HS-27A (cell line): ENCODE measurements at places on chromosomes 7 and 10.

DNA sequence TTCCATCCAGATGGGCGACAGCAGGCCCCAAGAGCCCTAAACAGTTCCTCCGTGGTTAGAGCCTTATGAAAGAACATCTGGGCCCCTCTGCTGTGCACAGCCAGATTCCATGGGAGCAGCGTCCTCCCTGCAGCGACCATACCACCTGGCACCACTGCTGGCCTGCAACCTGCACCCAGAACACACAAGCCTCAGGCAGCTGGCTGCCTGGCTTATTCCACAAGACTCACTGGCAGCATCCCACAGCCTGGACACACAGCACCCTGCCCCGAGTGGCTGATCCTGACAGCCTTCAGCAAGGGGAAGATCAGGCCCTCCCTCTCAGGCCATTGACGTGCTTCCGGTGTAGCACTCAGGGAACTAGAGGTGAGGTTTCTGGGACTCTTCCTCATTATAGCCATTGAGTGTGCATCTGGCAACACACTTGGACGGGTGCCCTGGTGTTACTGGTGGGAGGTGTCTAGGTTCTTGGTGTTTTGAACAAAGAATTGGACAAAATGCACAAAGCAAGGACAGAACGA lies 33.7 kb upstream of the ERCC6 start:
- no peak for DNase-seq

- no peak for DNase-seq
Observed at GRCh38 chr10:72228318-72228751, 12.3 kb upstream of the ASCC1 start.

DNA sequence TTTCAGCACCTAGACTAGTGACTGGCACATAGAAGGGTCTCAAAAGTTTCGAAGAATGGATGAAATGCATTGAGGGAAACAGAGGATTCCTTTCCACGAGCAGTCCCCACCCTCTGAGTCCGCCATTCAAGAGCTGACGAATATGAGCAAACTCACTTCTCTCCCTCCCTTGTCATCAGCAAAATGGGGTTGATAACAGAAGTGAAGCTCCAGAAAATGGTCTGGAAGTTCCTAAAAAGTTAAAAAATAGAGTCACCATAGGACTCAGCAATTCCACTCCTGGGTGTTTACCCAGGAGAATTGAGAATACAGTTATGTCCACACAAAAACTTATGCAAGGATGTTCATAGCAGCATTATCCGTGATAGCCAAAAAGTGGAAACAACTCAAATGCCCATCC lies 25.0 kb upstream of the SRGN start:
- DNase-seq: no peak

DNA sequence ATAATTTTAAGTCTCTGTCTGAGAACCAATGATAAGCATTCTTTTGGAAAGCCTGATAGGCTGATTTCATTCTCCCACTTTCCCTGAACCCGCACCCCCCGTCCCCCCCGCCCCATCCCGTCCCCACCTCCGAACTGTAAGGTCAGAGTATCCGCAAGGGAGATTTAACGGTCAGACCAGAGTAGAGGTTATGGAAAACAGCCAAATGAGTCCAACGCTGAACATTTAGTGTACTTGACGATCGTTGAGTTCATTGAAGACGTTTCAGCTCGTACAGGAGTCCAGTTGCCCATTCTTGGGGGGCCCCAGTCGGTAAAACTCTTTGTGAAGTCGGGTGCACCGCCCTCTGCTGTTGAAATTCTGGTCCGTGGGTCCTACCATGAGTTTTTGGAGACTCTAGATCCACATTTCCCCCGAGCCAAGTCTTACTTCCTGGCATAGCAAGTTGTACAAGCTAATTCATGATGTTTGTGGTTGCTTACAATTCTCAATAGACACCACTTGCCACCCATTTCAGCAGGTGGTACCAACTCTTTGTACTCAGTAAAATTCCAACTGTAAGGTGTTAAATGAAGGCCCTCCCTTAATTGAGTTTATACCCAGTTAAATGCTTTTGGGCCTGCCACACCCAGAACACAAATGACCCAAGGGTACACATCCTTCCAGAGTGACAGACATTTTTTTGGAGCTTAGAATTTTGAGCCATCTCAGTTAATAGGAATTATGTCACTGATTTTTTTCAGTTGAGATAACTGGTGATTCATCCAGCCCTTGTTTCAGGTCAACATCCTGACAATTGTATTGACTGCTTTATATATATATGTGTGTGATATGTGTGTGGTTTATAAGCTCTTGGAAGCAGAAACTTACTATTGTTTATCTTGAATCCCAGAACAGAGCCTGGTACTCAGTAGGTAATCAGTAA lies 1.2 kb downstream of the MARCHF5 start:
- peak; percentile 26 for DNase-seq

DNA sequence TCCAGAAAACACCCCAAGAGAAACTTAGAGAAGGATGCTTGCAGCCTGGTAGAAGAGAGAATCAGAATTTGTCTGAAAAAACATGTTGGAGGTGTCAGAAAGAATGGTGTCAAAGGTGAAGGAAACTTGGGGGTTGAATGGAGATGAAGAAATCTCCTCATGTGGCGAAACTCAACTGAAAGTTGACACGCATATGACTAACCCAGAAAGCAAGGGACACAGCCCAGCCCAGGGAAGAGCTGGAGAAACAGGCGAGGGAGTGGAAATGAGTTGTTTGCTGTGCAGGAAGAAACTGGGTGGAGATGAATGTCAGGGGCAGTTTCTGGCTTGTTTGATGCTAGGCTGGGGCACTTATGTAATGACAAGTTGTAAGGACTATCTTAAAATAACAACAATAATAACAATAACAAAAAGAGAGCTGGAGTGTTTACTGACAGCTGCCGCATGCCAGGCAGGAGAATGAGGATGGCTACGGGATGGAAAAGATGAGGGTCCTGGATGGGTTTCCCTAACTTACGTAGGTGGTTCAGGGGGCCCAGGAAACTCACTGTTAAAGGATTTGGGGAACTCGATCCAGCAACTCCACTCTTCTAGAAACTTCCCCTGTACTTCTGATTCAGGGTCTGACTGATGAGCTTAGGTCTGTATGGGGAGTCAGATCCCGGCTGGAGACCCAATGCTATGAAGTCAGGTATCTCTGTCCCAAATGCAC lies 57.4 kb downstream of the MAP3K8 start:
- DNase-seq: no peak

GRCh38 chr7:897771-898376 lies 21.5 kb downstream of the GET4 start:
- no peak for DNase-seq

DNA sequence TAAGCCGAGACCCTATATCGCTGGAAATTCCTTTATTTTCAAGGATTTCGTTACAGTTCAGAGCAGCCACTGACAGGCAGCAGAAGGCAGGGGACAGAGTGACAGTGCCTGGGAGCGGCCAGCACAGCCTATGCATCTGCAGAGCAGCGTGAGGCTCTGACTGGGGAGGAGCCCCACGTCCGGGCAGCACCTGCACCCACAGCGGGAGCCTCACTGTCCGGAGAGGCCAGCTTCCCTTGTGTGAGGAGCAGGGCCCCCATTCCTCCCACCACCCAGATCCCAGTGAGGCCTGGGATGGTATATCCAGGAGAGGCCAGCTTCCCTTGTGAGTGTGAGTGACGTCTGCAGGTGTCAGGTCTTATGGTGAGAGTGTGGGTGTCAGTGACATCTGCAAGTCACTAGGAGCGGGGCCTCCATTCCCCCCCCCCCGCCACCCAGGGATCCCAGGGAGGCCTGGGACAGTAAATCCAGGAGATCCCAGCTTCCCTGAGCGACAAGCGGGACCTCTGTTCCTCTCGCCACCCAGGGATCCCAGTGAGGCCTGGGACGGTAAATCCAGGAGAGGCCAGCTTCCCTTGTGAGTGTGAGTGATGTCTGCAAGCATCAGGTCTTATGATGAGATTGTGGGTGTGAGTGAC lies 259.1 kb downstream of the PTPRN2 start:
- no peak for DNase-seq

GRCh38 chr10:91043173-91043910 lies 122.5 kb upstream of the ANKRD1 start:
- no peak for DNase-seq

GRCh38 chr10:78921895-78922294 lies 146.9 kb upstream of the ZMIZ1 start:
- DNase-seq: no peak

GRCh38 chr7:105131033-105131656 lies 117.1 kb downstream of the KMT2E start:
- DNase-seq: no peak

DNA sequence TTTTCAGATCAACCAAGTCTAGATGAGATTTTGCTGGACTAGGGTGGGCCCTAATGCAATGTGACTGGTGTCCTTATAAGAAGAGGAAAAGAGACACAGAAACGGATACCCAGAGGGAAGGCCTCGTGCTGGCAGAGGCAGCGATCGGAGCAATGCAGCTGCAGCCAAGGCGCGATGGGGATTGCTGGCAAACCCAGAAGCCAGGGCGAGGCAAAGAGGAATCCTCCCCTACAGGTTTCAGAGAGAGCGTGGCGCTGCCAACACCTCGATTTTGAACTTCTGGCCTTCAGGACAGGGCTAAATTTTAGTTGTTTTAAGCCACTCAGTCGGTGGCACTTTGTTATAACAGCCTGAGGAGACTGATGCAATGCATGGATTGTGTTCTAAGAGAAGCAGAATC lies 157.1 kb upstream of the RHEB start:
- DNase-seq: no peak

- no peak for DNase-seq
Observed at GRCh38 chr7:154968336-154969001, 34.5 kb downstream of the PAXIP1 start.

- no peak for DNase-seq
Observed at GRCh38 chr7:1431634-1432380, 27.5 kb downstream of the MICALL2 start.

GRCh38 chr7:12674861-12675260 lies 12.6 kb upstream of the ARL4A start:
- no peak for DNase-seq

GRCh38 chr10:68897336-68897741 lies 3.8 kb upstream of the DDX50 start:
- peak; percentile 26 for DNase-seq

DNA sequence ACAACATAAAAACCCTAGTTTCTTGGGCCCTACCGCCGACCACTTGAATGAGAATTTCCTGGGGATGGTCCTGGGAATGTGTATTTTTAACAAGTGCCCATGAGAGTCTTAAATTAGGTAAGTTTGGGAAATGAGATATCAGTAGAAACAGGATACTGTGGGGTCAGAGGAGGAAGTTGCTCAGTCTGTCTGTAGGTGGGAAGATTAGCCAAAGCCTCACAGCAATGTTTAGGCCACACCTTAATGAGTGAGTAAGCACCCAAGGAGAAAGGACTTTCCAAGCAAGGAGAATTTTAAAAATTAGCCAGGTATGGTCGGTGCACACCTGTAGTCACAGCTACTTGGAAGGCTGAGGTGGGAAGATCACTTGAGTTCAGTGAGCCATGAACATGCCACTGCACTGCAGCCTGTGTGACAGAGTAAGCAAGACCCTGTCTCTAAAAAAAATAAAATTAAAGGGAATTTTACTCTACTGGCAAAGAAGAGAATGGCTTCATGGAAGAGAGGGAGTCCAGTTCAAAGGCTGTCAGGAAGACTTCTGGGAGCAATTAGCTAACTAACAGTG lies 31.9 kb downstream of the PAPSS2 start:
- no peak for DNase-seq

DNA sequence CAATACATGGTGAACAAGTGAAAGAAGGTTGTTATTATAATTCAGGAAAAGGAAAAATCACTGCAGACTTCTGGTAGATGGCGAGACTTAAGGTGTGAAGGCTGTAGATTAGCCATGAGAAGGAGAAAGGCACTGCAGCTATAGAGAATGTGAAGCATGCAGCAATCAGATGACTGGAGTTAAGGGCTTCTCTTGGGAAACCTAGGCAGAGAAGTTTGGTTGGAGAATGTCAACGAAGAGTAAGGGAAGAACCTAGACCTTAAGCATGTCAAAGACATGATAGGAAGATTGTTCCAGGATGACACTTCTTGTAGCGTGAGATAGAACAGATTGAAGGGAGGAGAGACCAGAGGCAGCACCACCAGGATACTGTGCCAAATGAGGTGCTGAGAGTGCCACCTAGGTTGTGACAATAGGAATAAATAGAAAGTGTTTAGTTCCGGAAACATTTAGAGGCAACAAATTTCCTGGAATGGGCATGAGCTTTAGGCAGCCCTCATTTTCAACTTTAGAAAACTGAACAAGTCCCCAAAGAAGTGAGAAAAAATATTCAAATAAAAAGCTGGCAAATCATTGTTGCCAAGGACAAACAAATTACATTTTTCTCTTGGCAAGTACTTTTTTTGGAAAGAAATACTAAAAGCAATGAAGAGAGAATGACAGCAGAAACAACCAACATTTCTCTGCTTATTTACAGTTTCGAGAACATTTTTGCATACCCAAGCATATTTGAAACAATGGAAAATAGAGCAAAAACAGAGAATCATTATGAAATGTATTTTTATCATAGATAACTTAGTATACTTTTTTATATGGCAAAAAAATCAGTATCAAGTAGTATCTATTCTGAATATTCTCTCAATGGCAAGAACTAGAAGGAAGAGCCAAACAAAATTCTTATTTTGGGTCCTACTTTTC lies 4.9 kb downstream of the LRRC17 start:
- no peak for DNase-seq

DNA sequence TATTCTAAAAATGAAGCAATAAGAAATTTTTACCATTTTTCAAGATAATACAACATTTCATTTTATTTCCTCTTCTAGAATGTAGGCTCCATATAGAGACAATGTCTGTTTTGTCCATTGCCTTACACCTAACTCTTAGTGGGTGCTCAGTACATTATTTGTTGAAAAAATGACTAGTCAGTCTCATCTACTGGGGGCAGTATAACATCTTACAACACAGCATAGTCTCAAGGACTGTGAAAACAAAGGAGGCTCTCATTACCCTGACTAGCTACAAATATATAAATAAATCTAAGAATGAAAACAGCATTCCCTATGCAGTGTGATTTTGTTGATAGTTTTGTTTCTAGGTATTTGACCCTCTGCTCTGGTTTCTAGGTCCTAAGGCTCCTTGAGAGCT lies 11.6 kb downstream of the CRPPA start:
- DNase-seq: no peak

- no peak for DNase-seq
Observed at GRCh38 chr10:109992485-109992884, 15.3 kb upstream of the ADD3 start.

- DNase-seq: no peak
Observed at GRCh38 chr10:62610649-62611229, 193.8 kb upstream of the ADO start.

- no peak for DNase-seq
Observed at GRCh38 chr7:10740805-10741204, 232.9 kb upstream of the PHF14 start.

- DNase-seq: no peak
Observed at GRCh38 chr7:3730276-3730675, 429.2 kb downstream of the SDK1 start.

- DNase-seq: no peak
Observed at GRCh38 chr7:19715499-19715898, 6.7 kb upstream of the POLR1F start.

GRCh38 chr7:22426463-22427094 lies 69.6 kb upstream of the RAPGEF5 start:
- DNase-seq: no peak

- no peak for DNase-seq
Observed at GRCh38 chr7:111855161-111855841, 293.0 kb upstream of the IMMP2L start.

- DNase-seq: no peak
Observed at GRCh38 chr10:112619556-112619955, 172.5 kb downstream of the VTI1A start.
